Adipose tissue (tissue), 3 donors: ENCODE measurements at places on chromosomes 2 and 18. TPM values are rescaled to one million over a fixed set of nuclear protein-coding genes. Genes with fewer than 3 reads are reported as not detected.

SERPINB12 gene
- not detected for polyA plus RNA-seq

SAG gene
- 0.67 TPM for polyA plus RNA-seq

TMEM169 gene
- not detected for polyA plus RNA-seq

DSC3 gene
- 0.73 TPM for polyA plus RNA-seq

DPP10 gene
- 2.0 TPM for polyA plus RNA-seq

TCF4 gene
- 6.7 TPM for polyA plus RNA-seq

SETBP1 gene
- 2.3 TPM for polyA plus RNA-seq

KLHL30 gene
- 1.0 TPM for polyA plus RNA-seq

NDUFS1 gene
- 23.3 TPM for polyA plus RNA-seq

CHST10 gene
- polyA plus RNA-seq = 2.7 TPM

CCDC85A gene
- 0.76 TPM for polyA plus RNA-seq

CRYGD gene
- polyA plus RNA-seq = not detected

SPP2 gene
- polyA plus RNA-seq = not detected

CDH19 gene
- polyA plus RNA-seq = 1.6 TPM

DLGAP1 gene
- 0.09 TPM for polyA plus RNA-seq

ANKRD53 gene
- 8.9 TPM for polyA plus RNA-seq

IL36A gene
- not detected for polyA plus RNA-seq

POTEJ gene
- polyA plus RNA-seq = not detected

PAX8 gene
- 19.0 TPM for polyA plus RNA-seq

PPP1R1C gene
- polyA plus RNA-seq = 0.45 TPM

HAAO gene
- polyA plus RNA-seq = 10.9 TPM

LIMS3 gene
- 2.1 TPM for polyA plus RNA-seq

FKBP1B gene
- 6.7 TPM for polyA plus RNA-seq
